ENCODE measurements at places on chromosomes 13 and 19. TPM values are rescaled to one million over a fixed set of nuclear protein-coding genes. Genes with fewer than 3 reads are reported as not detected.
A peak's percentile ranks its signal among the peaks of the same experiment; 100 is the strongest.

The RASA3 gene
- total RNA-seq: 36.7 TPM

The PTGIR gene
- total RNA-seq: 21.1 TPM

The LGALS14 gene
- total RNA-seq: not detected

The EHD2 gene
- 163 TPM for total RNA-seq

The CACNA1A gene
- total RNA-seq: 8.5 TPM

The DHDH gene
- total RNA-seq: not detected

- no peak for DNase-seq
Observed at GRCh38 chr19:40920300-40921004, 38.4 kb upstream of the CYP2A7 start.

- DNase-seq: no peak
Observed at GRCh38 chr13:65378943-65379519, 1851.1 kb downstream of the PCDH9 start.

DNA sequence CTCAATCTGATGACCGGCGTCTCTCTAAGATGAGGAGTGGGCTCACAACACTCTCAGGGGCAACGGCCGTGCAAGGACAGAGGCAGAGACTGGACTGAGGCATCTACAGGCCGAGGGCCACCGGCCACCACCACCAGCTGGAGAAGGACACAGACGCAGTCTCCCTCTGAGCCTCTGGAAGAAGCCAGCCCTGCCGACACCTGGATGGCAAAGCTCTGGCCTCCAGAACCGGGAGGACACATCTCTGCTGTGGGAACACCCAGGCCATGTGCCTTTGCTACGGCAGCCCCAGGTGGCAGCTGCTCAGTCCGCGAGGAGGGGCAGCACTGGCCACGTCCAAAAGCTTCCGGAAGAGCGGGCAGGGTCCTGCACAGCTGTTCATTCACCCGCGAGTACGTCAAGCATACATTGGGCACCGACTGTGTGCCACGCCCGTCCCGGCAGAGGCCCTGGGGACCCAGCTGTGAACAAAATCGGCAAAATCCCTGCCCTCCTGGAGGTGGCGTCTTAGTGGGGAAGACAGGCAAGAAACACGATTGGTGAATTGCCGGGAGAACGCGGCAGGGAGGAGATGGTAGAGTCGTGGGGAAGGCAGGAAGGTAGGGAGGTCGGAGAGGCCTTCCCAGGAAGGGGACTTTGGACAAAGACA is 17.1 kb downstream of the C2CD4C start:
- DNase-seq: no peak

- DNase-seq: peak; percentile 23
Observed at GRCh38 chr13:32590266-32590665, 4.0 kb downstream of the PDS5B start.

- DNase-seq: no peak
Observed at GRCh38 chr13:19183676-19184075, 2.1 kb upstream of the TUBA3C start.

GRCh38 chr13:37753776-37754175 is 115.8 kb downstream of the TRPC4 start:
- no peak for DNase-seq

- no peak for DNase-seq
Observed at GRCh38 chr19:27744926-27745768, 1467.8 kb downstream of the UQCRFS1 start.

GRCh38 chr19:4977299-4978174 is 8.6 kb downstream of the KDM4B start:
- peak; percentile 98 for DNase-seq

DNA sequence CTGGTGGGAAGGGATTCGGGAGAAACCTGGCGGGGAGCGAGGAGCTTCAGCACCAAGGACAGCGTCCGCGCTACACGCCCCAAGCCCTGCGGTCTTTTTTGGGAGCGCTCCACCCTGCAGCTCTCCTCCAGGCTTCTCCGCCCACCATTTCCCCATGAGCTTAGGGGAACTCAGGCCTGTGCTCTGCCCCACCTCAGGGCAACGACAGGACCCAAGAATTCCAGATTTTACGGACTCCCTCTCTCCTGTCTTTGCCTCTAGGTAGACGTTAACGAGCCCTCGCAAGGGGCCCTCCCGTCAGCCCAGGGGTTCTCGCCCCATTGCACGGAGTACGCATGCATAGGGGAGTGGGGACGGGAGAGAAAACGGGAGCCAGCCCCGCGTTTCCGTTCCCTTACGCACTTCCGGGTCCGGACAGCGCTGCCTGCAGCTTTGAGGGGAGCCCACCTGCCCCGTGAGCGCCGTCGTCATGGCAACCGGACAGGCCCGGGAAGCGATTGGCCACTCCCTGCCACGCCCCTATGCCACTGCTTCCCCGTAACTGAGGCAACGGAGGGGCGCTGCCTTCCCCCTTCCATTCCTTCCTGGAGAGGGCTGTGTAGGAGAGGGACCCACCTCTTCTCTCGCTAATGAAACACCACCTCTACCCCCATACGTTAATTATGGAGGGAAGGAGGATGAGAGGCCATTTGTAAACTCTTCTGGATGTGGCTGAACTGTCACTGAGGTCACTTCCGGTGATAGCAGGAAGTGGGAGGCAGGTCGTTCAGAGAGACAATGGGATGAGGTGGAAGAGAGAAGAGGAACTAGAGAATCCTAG is 20.8 kb downstream of the NOVA2 start:
- DNase-seq: peak; percentile 71

GRCh38 chr13:31476266-31476665 is 263.1 kb upstream of the RXFP2 start:
- DNase-seq: peak; percentile 84

- peak; percentile 79 for DNase-seq
Observed at GRCh38 chr13:75636436-75637180, 478 bp downstream of the LMO7 start.

GRCh38 chr19:9808855-9809824 is 9.7 kb downstream of the FBXL12 start:
- no peak for DNase-seq

- no peak for DNase-seq
Observed at GRCh38 chr19:30854661-30855060, 482.5 kb downstream of the ZNF536 start.

GRCh38 chr13:114196629-114197028 is 17.6 kb downstream of the CFAP97D2 start:
- DNase-seq: no peak

GRCh38 chr13:45257638-45258333 is 56.9 kb upstream of the KCTD4 start:
- peak; percentile 49 for DNase-seq

- no peak for DNase-seq
Observed at GRCh38 chr19:35362261-35363000, 4.2 kb downstream of the FFAR3 start.

DNA sequence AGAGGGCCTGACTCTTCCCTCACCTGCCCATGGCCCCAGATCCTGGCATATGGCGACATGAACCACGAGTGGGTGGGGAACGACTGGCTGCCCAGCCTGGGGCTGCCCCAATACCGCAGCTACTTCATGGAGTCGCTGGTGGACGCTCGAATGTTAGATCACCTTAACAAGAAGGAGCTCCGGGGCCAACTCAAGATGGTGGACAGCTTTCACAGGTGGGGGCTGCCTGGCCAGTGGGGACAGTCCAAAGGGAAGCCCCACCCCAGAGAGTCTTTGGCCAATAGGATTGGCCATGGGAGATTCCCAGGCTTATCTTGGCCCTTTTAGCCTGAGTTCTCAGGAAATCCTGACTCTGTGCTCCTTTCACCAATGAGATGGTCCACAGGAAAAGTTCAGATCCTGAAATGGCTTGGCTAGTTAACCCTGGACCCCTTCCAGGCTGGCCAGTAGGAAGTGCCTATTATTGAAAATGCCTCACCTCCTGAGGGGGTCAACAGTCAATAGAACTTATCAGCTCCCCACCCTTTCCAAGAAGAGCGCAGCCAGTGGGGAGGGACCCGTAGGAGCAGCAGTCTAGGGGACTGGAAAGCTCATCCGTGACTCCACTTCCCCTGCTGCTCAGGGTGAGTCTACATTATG is 7.0 kb downstream of the HRC start:
- no peak for DNase-seq

GRCh38 chr13:53382008-53382407 is 353.4 kb downstream of the OLFM4 start:
- no peak for DNase-seq

DNA sequence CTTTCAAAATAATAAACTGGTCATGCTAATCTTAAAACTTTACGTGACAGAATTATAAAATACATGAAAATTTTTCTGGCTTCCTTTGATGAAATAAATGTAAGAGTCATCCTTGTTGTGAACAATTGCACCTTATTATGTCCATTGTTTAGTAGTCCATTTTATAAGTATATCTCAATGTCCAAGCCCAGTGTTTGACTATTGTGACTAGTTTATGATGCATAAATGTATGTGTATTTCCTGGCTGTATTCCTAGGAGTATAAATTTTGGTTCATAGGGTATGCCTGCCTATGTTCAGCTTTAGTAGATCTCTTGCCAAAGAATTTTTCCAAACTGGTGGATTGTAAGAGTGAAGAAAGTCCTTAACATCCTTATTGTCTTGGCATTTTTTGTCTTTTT is 2895.5 kb upstream of the PCDH20 start:
- DNase-seq: no peak

- peak; percentile 42 for DNase-seq
Observed at GRCh38 chr13:76016799-76017400, 380.8 kb downstream of the LMO7 start.

GRCh38 chr19:31976775-31977536 is 368.5 kb upstream of the ZNF507 start:
- no peak for DNase-seq

- peak; percentile 81 for DNase-seq
Observed at GRCh38 chr19:46133101-46133627, 8.7 kb upstream of the IGFL3 start.

DNA sequence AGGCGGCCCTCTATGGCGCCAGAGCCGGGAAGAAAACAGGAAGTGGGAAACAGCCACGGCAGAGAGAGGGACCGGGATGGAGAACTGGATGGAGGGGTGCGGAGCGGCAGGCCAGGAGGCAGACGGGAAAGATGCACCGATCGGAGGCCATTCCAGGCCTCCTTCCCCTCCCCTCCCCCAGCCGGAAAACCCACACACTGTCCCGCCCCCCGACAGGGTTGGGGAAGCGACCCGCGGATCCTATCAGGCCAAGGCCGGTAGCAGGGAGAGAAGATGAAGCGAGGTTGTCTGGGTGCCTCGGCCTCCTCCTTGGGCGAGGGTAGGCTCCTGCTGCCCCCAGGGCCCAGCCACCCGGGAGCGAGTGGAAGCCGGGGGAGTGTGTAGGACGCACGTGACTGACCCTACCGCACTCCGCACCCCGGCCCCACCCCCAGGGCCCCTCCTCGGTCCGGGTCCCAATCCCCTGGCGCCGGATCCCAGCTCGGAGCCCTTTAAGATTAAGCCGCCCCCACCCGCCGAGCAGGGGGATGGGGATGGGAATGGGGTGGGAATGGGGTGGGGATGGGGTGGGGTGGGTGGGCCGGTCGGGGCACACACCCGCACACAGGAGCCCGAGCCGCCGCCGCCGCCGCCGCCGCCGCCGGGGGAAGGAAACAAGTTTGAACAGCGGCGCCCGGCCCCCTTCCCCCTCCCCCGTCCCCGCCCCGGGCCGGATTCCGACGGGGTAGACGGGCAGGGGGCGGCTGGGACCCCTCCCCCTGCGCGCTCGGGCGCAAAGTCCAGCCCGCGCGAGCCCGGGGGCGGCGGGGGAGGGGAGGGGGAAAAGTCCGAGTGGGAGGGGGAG is 1.5 kb downstream of the ERF start:
- peak; percentile 72 for DNase-seq

DNA sequence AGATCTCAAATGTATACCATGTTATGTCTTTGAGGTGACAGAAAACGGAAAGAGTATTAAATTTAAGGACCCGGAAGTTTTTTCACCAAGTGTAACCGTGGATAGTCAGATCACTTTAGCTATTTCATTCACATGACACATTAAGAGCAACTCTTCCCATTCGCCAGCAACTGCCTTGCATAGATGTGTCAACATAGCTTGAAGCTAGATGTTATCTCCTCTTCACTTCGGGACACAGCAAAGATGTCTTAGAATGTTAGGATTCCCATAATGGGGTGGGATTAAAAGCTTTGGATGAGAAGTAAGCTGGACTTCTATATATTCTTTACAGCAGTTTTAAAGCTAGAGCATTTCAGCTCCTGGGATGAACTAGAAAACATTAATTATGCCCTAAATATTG is 1135.9 kb upstream of the PCDH20 start:
- DNase-seq: no peak

- no peak for DNase-seq
Observed at GRCh38 chr13:51603716-51604115, 19.5 kb downstream of the WDFY2 start.

- DNase-seq: no peak
Observed at GRCh38 chr13:33270895-33271538, 14.5 kb downstream of the STARD13 start.

DNA sequence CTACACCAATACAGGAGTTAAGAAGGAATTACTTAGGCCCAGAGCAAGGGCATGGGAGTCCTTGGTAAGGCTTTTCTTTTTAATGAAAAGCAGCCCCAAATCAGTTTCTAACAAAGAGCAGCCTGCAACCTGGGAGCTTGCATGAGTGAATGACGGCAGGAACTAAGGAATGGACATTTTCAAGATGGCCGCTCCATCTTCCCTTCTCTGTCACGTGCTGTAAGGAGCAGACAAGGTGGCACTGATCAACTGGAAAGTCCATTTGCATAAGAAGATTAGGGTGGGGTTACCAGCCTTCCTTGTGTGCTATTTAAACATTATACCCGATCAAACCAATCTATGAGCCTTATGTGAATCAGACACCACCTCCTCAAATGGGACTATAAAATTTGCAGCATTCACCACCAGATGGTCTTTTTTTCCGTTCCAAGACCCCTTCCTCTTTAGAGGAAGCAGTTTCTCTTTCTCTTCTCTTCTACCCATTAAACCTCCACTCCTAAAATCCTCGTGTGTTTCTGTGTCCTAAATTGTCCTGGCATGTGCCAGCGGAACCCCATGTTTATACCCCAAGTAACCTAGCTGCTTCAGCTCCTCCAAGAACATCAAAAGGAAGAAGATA is 2.8 kb upstream of the SIGLECL1 start:
- no peak for DNase-seq

DNA sequence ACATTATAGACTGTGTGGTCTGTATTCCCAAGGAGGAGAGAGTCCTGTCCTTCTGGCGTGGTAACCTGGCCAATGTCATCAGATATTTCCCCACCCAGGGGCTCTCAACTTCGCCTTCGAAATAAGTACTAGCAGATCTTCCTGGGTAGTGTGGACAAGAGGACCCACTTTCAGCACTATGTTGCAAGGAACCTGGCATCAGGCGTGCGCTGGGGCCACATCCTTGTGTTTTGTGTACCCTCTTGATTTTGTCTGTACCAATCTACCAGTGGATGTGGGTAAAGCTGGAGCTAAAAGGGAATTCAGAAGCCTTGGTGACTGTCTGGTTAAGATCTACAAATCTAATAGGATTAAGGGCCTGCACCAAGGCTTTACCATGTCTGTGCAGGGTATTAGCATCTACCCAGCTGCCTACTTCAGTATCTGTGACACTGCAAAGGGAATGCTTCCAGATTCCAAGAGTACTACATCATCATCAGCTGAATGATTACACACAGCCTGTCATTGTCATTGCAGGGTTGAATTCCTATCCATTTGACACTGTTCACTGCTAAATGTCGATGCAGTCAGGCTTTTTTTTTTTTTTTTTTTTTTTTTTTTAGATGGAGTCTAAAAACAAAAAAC is 148.0 kb downstream of the PRR20E start:
- DNase-seq: no peak

- DNase-seq: peak; percentile 88
Observed at GRCh38 chr19:15452111-15453047, 2.6 kb upstream of the WIZ start.

Measured in GM23248 (cell line).